ENCODE measurements at places on chromosomes 3 and 15.

- no peak for DNase-seq
These were observed 31.6 kb downstream of the PYDC2 start for GRCh38 chr3:191492601-191493000.

- no peak for DNase-seq
These were observed 755 bp downstream of the PDE8A start for GRCh38 chr15:84982301-84982920.

- no peak for DNase-seq
These were observed 520 bp downstream of the GREM1 start for GRCh38 chr15:32718227-32718820.

GRCh38 chr15:42155546-42156242 lies 742 bp downstream of the PLA2G4F start:
- DNase-seq: peak; percentile 86

DNA sequence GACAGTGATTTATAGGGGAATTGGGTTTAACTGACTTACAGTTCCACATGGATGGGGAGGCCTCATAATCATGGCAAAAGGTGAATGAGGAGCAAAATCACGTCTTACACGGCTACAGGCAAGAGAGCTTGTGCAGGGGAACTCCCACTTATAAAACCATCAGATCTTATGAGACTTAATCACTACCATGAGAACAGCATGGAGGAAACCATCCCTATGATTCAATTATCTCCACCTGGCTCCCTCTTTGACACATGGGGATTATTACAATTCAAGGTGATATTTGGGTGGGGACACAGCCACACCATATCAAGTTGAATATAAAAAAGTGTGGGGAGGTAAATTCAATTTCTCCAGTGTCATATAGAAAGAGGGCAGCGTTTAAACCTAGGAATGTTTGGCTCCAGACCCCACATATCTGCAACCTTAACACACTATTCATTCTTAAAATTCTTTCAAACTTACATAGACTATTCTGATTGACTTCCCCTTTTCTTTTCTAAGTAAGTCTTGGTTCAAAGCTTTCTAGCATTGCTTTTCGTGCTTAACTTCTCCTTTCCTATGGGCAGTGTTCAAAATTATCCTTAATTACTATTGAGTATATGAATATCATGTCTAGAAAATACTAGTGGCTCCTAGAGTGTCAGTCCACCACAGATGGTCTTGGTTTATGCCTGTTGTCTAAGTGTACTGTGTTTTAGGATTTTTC lies 446.7 kb upstream of the GBE1 start:
- no peak for DNase-seq

GRCh38 chr15:38226608-38227266 lies 25.9 kb upstream of the SPRED1 start:
- DNase-seq: no peak

- no peak for DNase-seq
These were observed 73.6 kb upstream of the NSMCE3 start for GRCh38 chr15:29343229-29343628.

GRCh38 chr3:71050538-71051258 lies 532.8 kb downstream of the FOXP1 start:
- DNase-seq: no peak

GRCh38 chr3:29731050-29731449 lies 450.2 kb downstream of the RBMS3 start:
- DNase-seq: no peak

- no peak for DNase-seq
These were observed 39.1 kb downstream of the PAK2 start for GRCh38 chr3:196778755-196779154.

DNA sequence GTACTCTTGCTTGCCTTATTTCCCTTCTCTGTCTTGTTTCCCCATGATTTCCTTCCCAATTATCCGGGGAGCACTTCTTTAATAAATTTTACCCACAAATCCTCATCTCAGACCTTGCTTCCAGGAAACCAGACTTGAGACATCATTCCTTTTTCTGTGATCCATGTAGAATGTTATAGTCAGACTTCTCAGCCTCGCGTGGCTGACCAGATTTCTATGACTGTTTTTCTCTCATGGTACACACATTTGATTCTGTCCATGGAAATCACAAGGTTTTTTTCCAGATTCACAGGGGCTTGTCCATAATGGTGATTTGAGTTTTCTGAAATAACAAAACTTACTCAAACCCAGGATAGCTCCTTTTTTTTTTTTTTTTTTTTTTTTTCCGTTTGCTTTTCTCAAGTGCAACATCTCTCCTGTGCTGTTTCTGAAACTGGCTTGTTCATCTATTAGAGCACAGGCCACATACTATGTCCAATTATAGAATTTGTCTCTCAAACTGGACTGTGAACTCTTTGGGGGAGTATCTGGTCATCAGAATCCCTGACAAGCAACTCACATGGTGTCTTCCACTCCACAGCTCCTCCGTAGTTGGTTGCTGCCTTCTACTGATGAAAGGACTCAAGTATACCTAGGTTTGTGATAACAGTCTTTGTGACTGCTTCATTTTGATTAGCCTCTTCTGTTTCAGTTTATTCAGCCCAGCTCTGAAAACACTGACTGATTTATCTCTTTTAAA lies 50.8 kb downstream of the RBMS3 start:
- no peak for DNase-seq

GRCh38 chr15:64698823-64699222 lies 76.6 kb downstream of the RBPMS2 start:
- no peak for DNase-seq

DNA sequence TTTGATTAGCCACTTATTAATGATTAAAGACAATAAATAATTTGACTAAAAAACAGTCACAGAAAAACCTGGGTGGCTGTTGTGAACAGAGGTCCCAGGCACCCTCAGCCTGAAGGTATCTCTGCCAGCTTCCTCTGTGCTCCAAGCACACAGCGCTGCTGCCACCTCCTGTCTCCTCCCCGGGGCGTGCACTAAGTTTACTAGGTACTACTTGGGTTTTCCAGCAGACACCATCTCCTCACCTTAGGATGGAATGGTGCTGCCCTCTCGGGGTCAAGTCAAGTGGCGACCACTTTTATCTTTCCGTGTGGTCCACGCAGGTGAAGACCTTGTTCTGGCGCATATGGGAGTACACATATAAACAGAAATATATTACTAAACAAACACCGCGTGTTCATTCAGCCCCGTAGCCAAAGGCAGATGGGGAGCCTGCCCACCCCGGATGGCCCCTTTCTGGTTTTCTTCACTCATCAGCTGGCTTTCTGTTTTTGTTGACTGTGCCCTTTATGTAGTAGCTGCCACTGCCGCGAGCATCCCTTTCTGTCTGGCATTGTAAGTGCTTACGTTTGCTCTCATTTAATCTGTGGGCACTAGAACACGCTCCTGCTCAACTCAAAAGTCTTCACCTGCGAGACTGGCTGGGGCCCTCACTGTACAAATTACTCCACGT lies 128.0 kb downstream of the LRIG1 start:
- no peak for DNase-seq

DNA sequence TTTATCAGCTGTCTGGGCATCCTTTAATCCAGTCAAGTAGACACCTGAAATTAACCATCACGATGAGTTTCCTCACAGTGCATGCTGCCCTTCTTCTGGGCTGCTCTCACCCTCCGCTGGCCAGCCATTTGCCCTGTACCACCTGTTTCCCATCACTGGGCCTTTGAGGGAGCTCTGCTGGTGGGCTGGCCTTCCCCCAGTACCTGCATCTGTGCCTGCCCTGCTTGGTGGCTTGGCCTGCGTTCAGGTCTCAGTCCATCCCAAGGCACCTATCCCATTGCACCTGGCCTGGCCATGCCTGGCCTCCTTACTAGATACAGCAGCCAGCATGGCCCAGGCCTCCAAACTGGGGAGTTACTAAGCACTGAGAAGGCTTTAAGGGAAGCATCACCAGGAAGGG lies 413.2 kb downstream of the NTRK3 start:
- DNase-seq: no peak

- no peak for DNase-seq
These were observed 264.0 kb upstream of the DPH6 start for GRCh38 chr15:35810007-35810406.

DNA sequence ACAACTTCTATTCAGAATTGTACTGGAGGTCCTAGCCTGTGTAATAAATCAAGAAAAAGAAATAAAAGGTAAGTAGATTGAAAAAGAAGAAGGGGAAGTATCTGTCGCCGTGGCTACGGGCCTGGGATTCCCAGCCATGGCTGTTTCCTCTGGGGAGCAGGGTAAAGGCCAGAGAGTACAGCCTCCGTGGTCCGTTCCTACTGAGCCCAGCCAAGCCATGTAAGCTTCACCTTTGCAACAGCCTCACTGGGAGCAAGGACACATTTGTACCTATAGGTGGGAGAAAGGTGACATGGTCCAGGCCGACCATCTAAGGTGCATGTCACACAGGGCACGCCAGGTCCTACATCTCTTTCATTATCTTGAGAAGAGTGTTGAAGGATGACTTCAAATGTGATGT lies 71.3 kb downstream of the ANP32A start:
- no peak for DNase-seq

GRCh38 chr3:157499342-157499963 lies 3.8 kb downstream of the VEPH1 start:
- DNase-seq: no peak

DNA sequence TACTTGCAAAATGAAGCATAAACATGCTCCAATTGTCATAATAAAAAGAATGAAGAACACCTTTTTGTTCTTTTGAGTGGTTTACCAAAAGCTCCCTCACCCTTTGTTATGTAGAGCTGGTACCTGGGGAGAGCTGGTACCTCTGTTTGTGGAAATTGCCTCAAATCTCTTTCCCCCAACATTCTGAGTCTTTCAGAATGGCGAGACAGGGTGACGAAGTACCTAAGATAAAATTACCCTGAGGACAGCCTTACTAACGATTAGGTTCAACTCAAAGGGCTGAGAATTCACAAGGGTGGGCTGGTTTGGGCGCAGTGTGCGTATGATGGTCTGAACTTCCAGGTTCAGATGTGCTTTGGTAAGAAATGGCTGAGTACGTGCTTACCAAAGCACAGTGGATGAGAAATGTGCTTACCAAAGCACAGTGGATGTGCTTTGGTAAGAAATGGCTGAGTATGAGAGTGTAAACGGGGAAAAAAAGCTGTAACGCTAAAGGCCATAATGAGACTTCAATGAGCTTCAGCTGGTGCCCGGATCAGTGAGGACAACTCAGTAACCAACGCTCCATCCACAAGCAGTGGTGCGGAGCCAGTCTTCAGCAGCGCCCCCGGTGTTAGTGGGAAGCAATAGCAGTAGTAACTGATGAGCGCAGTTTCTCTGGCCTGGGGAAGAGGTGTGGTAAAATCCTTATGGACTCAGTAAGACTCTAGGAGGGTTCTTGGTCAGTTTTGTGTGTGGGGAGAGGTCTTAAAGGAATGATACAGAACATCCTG lies 72.3 kb upstream of the LRIG1 start:
- DNase-seq: no peak

- no peak for DNase-seq
These were observed 216.9 kb downstream of the ROBO2 start for GRCh38 chr3:77256584-77257503.

- no peak for DNase-seq
These were observed 133.4 kb downstream of the CHST2 start for GRCh38 chr3:143252931-143253330.

DNA sequence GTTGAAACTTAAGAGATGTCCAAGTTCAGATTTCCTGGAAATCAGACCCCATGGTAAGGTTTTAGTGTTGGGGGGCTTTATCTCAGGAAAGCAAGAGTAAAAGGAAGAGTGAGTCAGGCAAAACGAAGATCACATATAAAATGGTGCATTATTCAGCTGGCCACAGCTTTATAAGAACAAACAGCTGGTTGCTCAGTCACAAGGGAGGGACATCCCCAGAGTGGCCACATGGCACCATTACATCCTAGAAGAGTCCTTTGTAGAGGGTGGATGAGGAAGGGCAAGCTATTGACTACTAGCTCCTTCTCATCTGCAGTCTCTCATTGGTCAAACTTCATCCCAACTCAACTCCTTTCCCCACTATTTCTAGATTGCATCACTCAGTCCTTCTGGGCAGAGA lies 68.3 kb upstream of the COL8A1 start:
- no peak for DNase-seq

DNA sequence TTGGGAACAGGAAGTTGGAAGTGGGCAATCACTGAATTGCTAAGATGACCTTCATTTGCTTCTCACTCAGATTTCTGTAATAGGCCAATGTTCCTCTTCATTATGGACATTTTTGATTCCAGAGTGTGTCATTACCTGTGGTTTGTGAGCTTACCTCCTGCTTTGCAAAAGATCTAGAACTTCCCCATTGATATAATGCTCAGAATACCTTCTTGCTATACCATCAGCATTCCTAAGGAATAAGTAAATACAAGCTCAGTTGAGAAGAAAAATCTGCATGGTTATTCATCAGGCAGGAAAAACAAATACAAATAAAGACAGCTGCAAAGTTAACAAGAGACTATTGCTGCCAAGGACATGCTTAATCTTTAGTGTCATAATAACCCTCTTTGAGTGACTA lies 5.6 kb upstream of the RPL14 start:
- DNase-seq: no peak

DNA sequence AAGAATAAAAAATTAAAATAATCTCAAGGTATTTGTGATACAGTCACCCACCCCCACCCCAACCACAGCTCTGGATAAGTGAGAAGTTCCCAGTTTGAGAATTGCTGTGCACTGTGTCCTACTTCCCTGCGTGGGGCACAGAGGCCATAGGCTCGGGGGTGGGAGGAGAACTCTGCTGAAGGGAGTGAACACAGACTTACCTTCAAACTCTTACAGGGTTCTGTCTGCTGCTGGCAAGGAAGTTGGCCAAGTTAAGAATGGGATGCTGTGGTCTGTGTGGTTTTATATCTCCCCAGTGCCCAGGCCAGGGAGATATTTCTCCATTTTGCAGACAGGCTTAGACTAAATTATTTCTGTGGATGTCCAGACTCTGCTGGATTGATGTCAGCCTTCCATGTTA lies 37.6 kb downstream of the SPTSSB start:
- DNase-seq: no peak

GRCh38 chr15:95604634-95605036 lies 725.9 kb upstream of the NR2F2 start:
- DNase-seq: no peak

DNA sequence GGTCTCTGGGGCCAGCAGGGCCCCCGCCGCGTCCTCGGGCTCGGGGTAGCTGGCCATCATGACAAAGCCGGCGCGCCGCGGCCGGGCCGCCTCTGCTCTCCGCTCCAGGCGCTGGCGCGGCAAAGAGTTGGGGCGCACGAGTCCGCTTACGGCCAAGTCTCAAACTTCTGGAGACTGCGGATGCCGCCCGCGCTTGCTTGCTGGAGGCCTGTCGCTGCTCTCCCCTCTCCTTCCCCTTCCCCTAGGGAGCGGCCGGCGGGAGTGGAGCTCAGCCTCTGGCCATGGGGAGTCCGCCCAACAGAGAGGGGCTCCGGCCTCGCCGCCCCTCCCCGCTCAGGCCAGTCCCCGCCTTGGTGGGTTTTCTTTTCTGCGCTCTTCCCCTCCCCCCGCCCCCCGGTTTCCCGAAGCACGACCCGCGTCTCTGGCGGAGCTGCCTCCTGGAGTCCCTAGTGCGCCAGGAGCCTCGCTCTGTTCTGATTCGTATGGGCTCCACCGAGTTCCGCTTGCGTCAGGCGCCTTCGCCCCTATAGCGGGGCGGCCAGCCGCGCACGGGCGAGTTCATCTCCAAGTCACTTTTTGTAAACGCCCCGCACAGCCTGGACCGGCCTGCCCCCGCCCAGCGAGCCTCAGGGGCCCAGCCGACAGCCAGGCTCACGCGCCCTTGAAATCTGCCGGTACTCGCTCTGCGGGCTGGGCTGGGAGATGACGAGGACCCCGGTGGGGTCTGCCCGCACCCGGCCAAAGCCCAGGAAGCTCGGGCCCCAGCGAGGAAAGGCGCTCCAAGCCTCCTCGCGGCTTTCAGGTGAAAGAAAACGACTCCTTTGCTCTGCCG lies at the start of the genes FOXL2 and FOXL2NB:
FOXL2 (minus strand) TSS at position 475 of the 832 bp plus-strand sequence; CDS start at position 60, 415 bp downstream.
FOXL2NB (plus strand) TSS at position 555 of the 832 bp plus-strand sequence; CDS start at position 703, 148 bp downstream.
- DNase-seq: peak; percentile 88

Data from mesenteric fat pad (tissue), 1 donor.